Stimulated activated CD8-positive, alpha-beta memory T cell treated with anti-CD3 and anti-CD28 coated beads, Interleukin-4, amount 100 ng/mL, for 48 hours (primary cell): ENCODE measurements at places on chromosomes 13 and 19.

- DNase-seq: no peak
These were observed 8.9 kb upstream of the ZNF507 start for GRCh38 chr19:32336259-32337083.

- DNase-seq: no peak
These were observed 1381.5 kb downstream of the SLITRK5 start for GRCh38 chr13:89052699-89053098.

- no peak for DNase-seq
These were observed 103.1 kb upstream of the UBL3 start for GRCh38 chr13:29953542-29953941.

GRCh38 chr19:35341565-35342225 lies 6.0 kb upstream of the FFAR1 start:
- DNase-seq: no peak

- no peak for DNase-seq
These were observed at the start of gene HPN for GRCh38 chr19:35041548-35042055. HPN (plus strand) TSS chr19:35041721; CDS start chr19:35042507, 786 bp downstream.

GRCh38 chr13:77316430-77316829 lies 10.5 kb downstream of the MYCBP2 start:
- no peak for DNase-seq

GRCh38 chr19:12995596-12996405 lies 526 bp downstream of the NFIX start:
- DNase-seq: no peak

DNA sequence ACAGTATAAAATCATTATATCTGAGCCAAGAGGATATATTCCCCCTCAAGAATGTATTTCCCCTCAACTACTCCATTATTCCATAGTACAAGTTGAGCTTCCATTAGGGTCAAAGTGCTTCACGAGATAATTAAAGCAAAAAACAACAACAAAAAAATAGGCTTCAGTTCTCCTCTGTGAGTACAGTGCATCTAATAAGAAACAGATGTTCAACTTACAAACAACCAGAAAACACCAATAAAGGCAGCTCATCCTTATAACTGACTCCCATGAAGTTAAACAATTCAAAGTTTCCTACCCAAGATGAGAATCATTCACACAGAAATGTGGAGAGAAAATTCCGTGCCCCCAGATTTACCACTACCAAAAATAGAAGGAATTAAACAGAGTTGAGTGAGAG lies 854.4 kb downstream of the PCDH9 start:
- DNase-seq: no peak

DNA sequence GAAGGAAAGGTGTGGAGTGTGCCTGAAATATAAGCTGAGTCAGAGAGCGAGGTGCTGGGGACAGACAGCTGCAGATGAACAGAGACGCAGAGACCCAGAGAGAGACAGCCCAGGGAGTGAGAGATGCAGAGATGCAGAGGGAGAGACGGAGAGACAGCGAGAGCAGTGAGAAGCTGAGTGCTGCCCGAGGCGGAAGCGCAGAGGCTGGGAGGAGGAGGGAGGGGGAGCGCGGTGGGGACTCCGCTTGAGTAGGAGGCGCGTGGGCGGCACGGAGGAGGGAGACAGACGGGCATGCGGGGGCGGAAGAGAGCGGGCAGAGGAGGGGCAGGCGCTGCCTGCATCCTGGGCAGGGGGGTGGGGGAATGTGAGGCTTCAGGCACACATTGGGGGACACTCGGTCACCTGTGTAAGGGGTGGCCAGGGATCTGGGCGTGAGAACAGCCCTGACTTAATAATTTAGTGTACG lies 25.7 kb downstream of the SLC8A2 start:
- peak; percentile 56 for DNase-seq

GRCh38 chr13:21960108-21960507 lies 289.2 kb downstream of the FGF9 start:
- DNase-seq: no peak

GRCh38 chr13:99258946-99259345 lies 767 bp upstream of the GPR18 start:
- no peak for DNase-seq

- DNase-seq: no peak
These were observed 39.0 kb downstream of the SMIM24 start for GRCh38 chr19:3441089-3441985.
